ENCODE measurements at places on chromosomes 6 and 20. TPM values are rescaled to one million over a fixed set of nuclear protein-coding genes. Genes with fewer than 3 reads are reported as not detected.

DNA sequence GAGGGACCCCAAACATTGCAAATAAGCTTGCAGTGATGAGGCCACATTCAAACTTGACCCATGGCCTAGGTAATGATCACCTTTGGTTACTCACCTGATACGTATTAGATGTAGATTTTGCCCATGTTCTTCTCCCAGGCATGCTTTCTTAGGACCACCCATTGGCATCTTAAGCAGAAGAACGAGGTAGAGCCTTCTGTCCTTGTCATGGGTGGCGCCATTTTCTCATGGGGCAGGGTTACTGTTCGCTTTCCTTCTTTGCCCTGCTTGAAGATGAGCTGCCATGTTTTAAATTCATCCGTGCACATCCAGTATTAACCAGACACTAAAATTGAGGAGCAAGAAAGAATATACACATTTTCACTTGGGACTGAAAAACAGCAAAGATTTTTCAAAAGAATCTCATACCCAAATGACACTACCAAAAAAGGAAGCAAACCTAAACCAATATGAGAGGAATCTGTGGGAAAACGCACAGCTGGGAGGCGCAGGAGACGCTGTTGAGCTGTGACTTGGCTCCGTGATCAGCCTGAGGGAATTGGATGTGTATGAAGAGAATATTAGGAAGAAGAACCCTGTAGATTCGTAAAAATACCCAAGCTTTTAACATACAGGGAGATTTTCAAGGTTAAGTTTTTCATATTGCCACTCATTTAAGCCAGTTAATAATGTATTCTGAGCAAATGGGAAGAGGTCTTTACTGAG lies 36.6 kb downstream of the GMPR start:
- no peak for DNase-seq

- DNase-seq: no peak
Measured at GRCh38 chr20:54048481-54048880, 21.9 kb downstream of the BCAS1 start.

GRCh38 chr20:48105526-48105925 lies 320.2 kb upstream of the SULF2 start:
- no peak for DNase-seq

DNA sequence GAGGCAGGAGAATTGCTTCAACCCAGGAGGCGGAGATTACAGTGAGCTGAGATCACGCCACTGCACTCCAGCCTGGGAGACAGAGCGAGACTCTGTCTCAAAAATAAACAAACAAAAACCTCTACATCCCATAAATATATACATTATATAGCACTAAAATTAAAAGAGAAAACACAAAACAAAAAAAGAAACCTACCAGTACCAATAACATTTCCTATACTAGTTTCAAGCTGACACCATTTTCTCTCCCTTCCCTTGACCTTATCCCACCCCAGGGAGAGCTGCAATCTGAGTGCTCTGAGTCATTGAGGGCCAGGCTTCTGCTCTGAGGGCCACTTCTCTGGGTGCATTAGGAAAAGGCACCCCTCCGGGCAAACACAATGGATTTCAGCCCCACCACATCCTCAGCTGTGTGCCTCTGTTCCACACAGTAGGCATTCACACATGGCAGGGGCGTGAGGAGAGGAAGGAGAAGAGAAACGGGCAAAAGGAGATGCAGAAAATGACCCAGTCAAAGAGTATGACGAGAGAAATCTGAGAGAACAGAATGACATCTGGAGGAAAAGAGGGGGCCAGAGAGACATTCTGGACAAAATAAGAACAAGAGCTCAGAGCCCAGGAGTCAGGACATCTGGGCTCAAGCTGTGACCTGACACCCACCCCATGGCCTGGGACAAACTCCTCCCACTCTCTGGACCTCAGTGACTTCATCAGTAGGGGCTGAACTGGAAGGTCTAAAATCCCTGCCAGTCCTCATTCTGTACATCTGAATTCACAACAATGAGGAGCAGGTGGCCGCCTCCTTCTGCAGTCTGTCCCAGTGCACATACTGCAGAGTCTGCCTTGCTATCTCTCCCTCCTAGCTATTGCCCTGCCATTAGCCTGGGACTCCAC lies 18.2 kb downstream of the TRIM26 start:
- peak; percentile 47 for DNase-seq

GRCh38 chr6:169489563-169490245 lies 212.1 kb downstream of the WDR27 start:
- DNase-seq: no peak

The CTSA gene
- 590 TPM for total RNA-seq

DNA sequence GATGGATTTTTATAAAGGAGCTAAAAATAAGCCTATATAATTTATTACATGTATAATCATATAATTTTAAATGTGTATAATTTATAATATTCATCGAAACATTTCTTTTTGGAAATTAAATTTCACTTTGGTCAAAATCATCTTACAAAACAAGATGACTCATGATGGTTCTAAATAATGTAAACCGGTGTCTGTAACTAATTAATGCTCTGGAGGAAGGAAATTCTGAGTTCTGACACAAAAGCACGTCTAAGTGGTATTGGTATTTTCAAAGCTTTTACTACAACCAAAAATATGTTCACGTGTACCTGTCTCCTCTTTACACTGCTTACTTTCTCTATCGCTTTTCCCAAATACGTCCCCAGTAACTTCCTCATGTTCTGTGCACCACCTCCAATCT lies 134.1 kb downstream of the MTHFD1L start:
- no peak for DNase-seq

DNA sequence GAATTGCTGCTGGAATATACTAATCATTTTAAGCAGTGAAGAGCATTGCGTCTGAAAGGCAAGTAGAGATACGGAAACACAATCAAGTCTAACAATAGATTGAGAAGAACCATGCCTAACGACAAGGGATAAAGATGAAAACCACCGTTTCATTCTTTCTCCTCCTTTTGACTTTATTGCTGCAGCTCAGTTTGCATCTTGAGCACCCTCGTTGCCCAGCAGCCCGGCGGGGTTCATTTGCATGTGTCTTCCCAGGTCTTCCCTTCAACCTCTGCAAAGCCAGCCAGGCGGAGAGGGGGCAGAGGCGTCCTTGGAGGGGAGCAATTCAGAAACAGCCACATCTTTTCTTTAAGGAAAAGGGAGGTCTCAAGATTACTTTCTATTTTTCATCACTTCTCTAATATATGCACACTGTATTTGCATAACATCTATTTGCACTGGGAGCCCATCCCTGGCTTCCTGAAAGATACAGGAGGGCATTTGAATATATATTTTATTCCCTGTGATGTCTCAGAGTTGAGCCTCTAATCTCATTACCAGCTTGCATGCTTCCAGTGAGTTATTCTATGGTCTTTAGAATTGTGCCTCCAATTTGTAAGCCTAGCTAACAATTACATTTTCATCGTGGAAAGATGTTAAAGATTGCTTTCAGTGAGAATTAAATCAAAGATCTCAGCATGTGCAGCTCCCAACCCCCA lies 18.7 kb upstream of the PXDC1 start:
- no peak for DNase-seq

- no peak for DNase-seq
Measured at GRCh38 chr20:11686195-11686594, 231.5 kb upstream of the BTBD3 start.

DNA sequence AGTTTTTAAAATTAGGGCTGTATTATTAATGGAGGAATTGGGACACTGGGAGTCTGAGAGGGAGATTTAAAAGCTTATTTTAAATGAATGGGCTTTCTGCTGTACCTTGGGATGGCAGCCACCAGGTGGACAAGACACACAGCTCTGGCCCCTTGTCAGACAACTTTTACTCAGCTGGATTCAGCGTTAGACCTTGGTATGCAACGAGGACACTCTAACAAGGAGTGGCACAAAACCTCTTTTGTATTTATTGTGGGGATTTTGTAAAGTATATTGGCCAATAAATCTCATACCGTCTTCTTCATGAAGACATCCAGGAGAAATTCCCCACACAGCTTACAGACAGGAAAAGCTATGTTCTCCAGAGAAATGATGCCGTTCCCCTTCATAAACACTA lies 105.7 kb downstream of the LCA5 start:
- no peak for DNase-seq

DNA sequence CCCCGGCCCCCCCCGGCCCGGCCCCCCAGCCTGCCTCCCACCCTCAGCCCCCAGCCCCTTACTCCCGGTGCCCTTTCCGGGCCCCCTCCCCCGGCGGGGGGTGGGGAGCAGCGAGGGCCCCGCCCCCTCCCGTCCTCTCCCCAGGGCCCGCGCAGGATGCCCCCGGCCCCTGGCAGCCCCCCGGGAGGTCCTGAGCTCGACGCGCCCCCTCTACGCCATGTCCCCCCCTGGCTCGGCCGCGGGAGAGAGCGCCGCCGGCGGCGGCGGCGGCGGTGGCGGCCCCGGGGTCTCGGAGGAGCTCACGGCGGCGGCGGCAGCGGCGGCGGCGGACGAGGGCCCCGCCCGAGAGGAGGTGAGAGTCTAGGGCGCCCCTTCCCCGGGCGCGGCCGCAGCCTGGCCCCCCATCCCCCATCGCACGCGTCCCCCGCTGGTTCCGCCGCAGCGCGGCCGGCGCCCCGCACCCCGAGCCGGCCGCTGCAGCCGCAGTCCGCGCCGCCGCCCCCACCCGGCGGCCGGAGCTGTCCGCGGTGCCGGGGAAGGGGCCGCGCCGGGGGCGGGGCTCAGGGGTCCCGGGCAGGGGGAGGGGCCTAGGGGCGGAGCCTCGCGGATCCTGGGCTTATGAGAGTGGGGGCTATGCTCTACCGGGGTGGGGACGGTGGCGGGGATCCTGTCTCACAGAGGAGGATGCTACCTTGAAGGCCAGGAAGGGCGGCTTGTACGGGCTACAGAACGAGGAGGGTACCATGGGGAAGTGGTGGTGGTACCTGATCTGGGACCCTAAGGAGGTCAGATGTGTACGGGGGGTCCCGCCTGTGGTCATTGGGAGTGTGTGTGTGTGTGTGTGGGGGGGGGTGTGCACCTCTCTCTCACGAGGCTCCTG lies 516 bp downstream of the TMEM151B start:
- no peak for DNase-seq

- DNase-seq: no peak
Measured at GRCh38 chr6:163756079-163756478, 341.6 kb downstream of the QKI start.

The HCRTR2 gene
- total RNA-seq: not detected

DNA sequence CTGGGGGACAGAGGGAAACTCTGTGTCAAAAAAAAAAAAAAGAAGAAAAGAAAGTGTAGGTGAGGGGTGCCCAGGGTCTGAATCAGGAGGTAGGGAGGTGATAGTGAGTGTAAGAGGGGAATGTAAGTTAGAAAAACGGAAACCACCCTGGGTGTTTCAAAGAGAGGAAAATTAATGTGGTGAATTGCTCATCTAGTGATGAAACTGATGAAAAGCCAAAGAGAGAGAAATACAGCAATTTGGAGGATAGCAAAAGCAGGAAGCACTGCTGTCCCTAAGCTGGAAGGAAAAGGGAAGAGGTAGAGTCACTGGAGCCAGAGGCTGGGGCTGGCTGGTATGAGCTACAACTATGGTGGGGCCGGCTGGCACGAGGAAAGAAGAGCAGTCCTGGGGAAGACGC lies 85.0 kb upstream of the CEP85L start:
- no peak for DNase-seq
